ENCODE measurements at places on chromosomes 7 and 10.

DNA sequence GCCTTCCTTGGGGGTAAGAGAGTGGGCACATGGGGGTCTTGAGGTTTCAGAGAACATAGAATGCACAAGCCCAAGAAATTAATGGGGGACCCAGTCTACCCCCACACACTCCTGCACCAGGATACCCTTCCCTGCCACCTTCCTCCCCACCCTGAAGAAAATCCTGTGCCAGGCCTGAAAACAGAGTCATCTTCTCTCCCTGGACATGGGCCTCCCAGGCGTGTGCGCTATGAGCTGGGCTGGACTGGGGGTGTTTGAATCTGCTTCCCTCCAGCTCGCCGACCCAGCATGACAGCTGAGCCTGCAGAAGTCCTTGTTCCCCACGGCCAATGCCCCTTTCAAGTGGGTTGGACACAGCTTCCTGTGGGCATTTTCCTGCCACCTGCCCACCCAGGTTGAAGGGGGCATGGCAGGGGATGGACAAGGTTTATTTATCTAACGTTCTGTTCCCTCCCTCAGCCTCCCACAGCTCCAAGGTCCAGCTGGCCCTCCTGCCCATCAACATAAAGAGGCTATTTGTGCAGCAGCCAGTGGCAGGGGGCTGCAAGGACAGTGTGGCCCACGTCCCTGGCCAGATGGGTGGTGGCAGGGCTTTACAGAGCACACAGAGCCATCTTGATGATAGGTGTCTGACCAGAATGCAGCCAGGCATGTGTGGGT lies 141.0 kb downstream of the SH3PXD2A start:
- DNase-seq, result no peak

DNA sequence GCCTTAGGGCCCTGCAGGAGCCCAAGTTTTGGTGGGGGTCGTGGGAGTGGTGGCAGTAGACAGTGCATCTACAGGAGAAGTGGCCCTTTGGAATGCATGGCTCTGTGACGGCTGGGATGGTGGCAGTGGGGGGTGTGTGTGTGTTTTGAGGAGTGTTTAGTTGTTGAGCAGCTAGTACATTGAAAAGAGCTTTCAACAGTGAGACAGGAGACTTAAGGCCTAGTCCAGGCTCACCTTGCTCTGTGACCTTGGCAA lies 27.1 kb downstream of the ZNF775 start:
- no peak for DNase-seq

DNA sequence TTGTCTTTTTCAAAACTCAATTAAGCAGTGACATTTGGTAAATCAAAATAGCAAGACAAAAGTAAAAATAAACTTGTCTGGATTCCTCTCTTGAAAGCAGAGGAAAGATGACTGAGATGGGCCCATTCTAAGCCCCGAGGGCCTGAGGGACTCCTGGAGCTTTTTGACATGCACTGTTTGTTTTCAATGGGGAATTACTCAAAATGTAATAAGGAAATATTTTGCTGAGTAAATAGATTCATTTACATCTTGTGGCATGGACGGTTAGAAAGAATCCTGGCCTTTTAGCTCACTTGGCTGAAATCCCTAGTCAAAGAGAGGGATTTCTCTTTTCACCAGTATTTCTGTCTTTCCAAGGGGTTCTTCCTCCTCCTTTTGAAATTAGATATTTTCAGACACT lies 108.0 kb downstream of the MKX start:
- no peak for DNase-seq

- DNase-seq, result peak; percentile 31
Observed at GRCh38 chr7:88344956-88345832, 38.5 kb upstream of the STEAP4 start.

DNA sequence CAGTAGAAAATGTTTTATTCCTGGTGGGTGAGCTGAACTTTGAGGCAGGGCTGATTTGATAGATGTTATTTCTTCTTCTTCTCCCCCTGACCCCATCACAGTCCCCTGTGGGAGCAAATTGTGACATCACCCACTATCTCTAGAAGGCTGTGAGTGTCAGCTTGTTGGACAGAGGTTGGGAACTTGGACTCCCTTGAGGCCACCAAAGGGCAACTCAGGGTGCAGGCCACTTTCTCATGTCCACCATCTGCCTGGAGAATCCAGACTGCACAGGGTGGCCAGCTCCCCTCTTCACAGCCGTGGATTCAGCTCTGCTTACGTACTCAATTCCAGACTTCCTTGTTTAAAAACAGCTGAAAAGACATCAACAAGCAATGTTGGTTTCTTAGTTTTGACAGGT lies 103.0 kb downstream of the LRRC18 start:
- DNase-seq, result no peak

DNA sequence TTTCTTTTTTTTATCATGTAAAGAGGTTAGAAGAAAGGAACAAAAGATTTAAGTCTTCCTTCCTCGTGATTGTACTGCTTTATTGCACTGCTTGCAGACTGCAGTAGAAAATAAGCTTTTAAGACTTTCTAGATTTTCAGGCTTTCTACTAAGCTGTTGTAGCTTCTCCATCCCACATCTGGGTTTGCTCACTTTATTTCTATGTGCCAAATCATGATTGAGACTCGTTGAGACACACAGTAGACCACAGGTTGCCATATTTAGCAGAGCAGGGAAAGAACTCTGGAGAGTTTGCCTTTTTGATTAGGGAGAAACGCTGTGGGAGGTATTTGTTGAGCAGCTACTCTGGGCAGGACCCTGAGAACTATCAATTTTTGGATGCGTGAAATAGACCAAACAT lies 89.2 kb upstream of the BTBD16 start:
- no peak for DNase-seq

GRCh38 chr10:25261558-25261957 lies 86.8 kb downstream of the GPR158 start:
- no peak for DNase-seq

GRCh38 chr7:35037211-35037525 lies at the start of gene DPY19L1:
Gene DPY19L1 (minus strand): TSS chr7:35037485. CDS start chr7:35037394, 91 bp downstream.
- no peak for DNase-seq

GRCh38 chr10:111856631-111857030 lies 326.9 kb downstream of the GPAM start:
- no peak for DNase-seq

GRCh38 chr7:33845991-33846509 lies 59.3 kb upstream of the BMPER start:
- DNase-seq, result no peak

DNA sequence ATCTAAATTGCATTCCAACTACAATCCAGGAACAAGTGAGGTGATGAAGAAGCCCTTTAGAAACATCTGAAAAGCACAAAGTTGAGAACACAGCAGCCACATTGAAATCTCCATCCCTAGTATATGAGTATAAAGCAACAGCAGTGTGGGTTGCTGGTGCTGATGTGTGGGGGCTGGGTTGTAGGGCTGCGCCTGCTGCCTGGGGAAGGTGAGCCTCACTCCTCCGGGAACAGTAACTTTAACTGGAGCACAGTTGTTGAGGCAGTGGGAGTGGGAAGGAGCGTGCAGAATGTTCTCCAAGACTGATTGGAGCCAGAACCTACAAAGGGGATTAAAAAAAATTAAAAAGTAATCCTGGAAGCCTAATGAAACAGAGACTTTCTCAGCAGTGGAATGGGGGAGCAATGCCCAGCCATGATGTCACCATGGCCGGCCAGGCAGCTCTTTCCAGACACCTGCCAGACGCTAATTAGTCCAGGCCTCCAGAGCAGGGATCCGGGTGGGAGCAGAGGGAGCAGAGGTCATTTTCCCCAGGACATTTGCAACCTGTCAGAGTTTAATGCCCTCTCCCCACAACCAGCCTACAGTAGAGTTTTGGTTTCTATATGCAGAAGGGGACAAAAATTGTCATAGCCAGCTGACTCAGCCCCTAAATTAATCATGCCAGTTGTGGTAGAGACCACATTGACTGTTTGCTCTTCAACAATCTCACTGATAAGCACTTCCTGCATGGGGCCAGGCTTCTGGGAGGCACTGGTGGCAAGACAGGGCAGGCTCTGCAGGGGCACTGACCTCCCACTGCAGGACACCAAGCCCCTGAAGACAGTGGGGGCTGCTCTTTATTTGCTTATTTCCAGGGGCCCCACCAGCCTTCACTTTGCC lies 133.0 kb upstream of the ZNF32 start:
- DNase-seq, result no peak

DNA sequence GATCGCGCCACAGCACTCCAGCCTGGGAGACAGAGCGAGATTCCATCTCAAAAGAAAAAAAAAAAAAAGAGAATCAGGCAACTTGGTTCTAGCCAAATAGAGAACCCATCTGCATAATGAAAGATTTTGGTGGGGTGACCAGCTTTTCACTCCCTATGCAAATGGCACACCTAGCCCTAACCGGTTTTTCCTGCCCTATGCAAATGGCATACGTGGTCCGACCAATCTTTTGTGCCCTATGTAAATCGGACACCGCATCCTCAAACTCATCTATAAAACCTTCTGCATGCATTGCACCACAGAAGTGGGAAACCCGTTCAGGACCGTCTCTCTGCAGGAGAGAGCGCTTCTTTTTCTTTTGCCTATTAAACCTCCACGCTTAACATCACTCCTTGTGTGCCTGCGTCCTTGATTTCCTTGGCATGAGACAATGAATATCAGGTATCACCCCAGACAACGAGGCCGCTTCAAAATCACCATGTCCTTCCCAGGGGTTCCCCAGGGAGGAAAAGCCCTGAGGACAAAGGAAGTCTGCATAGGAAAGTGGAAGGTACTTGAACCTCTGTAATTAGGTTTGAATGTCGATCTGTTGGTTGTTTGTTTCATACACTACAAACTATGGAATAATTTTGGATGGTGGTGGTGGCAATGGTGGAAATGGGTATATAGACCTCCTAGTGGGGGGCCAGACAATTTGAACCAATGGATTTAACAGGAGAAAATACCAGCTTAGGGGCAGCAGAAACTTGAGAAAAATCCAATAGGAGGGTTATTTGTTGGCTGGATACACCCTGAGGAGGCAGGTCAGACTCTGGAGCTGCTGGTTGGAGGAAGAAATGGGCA lies 396.2 kb downstream of the TYW1 start:
- DNase-seq, result no peak

DNA sequence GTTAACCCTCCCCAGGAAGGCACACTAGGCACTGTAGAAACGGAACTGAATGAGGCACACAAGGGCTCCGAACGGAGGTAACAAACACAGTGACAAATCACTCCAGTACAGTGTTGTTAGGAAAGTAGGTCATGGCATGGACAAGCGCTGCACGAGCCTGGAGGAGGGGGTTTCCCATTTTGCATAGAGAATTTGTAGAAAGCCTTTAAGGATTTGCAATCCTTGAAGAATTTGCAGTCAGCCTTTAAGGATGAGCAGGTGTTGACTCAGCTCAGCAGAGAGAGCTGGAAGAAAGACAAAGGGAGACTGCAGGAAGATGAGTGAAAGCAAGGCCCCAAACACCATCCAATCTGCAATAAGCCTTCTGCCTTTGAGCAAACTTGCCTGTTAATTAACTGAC lies 51.1 kb upstream of the PPP1R3C start:
- peak; percentile 74 for DNase-seq

DNA sequence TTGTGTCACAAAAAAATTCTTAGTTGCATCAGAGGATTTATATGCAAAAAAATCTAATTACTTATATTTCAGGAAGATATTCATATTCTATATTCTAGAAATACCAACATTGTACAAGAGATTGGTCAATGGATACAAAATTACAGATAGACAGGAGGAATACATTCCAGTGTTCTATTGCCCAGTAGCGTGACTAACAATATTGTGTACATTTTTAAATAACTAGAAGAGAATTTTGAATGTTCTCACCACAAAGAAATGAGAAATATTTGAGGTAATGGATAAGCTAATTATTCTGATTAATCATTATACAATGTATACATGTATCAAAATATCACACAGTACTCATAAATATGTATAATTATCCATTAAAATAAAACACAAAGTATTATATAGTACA lies 253.3 kb downstream of the IPMK start:
- no peak for DNase-seq

GRCh38 chr7:104900525-104901239 lies 113.3 kb upstream of the KMT2E start:
- no peak for DNase-seq

DNA sequence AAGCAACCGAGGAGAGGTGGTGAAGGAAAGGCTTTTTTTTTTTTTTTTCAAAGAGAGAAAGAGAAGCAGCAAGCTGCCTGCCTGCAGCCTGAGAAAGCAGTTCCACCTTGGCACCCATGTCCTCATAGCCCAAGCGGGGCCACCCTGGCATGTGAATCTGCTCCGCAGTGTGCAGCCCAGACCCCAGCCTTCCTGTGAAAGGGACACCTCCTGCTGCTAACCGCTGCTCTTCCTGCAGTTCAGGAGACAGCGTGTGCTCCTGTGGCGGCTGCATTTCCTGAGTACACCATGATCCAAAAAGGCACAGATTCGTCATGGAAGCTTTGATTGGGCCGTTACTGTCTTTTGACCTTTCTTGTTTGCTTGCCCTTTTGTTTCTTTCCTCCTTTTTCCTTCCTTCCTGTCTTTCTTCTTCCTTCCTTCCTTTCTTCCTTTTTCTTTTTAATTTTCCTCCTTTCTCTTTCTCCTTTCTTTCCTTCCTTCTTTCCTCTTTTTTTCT lies 38.1 kb downstream of the IKZF1 start:
- DNase-seq, result no peak

DNA sequence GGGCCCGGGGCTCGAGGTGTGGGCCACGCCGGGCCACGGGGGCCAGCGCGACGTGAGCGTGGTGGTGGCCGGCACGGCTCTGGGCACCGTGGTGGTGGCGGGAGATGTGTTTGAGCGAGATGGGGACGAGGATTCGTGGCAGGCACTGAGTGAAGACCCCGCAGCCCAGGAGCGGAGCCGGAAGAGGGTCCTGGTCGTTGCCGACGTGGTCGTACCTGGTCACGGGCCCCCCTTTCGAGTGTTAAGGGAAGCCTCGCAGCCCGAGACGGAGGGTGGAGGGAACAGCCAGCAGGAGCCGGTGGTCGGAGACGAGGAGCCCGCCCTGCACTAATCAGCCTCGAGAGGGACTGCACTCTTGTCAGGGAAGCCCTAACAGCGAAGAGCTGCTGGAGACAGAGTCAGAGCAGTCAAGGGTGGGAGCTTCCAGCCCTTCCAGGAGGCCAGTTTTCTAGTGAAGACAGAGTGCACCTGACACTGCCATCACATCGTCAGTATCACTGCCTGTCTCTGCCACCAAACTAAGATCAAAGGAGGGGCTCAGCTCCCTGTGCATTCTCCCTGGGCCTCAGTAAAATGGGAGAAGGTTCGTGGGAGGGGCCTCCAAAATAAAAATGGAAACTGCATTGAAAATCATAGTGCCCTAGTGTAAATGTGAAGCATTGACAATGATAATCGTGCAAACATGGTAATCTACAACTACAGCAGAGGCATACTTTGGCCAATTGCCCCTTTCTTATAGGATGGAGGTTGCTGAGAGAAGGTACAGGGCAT lies 1.3 kb downstream of the MBLAC1 start:
- DNase-seq, result no peak

GRCh38 chr7:46653848-46654247 lies 732.8 kb upstream of the IGFBP3 start:
- DNase-seq, result no peak

DNA sequence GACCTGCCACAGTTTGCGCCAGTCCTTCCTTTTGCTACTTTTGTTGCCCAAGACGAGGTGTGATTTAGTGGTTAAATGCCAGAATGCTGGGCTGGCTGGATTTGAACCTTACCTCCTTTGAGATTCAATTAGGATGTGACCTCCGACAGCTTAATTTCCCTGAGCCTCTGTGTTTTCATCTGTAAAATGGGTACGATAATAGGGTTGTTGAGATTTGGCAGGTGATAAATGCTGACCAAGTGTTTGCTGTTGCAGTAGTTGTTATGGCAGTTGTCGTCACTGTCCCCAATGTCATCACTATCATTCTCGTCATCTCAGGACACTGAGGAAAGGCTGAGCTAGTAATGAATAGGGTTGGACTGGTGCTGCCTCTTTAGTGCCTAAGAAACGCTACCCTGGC lies 61.1 kb downstream of the GRK5 start:
- DNase-seq, result no peak
